ENCODE measurements at places on chromosomes 11 and 22.

DNA sequence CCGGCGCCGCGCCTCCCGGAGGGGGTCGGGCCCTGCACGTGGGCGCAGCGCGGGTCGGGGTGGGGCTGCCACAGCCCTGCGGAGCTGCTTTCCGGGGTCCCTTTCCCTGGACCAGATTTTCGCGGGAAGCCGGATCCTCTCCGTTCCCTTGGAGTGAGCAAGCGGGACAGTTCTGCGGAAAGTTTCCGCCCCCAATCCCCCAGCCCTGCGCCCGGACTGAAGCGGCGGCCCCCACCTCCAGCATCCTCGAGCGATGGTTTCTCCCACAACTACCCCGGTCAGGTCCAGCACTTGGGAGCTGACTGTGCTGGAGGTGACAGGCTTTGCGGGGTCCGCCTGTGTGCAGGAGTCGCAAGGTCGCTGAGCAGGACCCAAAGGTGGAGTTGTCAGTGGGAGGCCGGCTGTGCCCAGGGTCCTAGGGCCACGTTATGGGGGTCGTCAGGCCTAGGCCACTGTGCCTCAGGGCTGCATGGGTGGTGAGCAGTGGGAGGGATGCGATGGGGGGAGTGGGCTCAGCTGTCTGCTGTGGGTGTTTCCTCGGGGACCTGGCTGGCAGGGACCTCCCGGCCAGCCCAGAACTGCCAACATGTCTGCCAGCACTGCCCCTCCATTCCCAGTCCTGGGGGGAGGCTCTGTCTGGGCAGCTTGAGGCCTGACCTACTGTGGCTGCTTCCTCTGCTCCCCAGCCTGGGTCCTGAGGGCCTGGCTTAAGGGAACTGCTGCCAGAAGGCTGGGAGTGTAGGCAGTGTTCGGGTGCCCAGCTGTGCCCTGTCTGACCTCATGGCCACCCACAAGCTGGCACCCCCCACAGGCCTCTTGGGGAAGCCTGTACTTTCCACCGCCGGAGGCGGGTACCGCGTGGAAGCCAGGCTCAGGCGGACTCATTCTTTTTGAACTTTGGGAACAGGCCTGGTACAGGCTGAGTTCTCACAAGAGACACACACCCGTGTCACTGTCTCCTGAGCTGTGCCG lies 726 bp downstream of the ST3GAL4 start:
- DNase-seq, result no peak

DNA sequence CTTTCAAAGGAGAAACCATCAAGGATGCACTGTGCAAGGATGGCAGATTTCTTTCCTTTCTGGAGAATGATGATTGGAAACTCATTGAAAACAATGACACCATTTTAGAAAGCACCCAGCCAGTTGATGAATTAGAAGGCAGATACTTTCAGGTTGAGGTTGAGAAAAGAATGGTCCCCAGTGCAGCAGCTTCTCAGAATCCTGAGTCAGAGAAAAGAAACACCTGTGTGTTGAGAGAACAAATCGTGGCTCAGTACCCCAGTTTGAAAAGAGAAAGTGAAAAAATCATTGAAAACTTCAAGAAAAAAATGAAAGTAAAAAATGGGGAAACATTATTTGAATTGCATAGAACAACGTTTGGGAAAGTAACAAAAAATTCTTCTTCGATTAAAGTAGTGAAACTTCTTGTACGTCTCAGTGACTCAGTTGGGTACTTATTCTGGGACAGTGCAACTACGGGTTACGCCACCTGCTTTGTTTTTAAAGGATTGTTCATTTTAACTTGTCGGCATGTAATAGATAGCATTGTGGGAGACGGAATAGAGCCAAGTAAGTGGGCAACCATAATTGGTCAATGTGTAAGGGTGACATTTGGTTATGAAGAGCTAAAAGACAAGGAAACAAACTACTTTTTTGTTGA lies 9.8 kb downstream of the FAM111A start:
- no peak for DNase-seq

GRCh38 chr11:68970921-68971636 lies 9.7 kb downstream of the MRGPRD start:
- DNase-seq, result no peak

DNA sequence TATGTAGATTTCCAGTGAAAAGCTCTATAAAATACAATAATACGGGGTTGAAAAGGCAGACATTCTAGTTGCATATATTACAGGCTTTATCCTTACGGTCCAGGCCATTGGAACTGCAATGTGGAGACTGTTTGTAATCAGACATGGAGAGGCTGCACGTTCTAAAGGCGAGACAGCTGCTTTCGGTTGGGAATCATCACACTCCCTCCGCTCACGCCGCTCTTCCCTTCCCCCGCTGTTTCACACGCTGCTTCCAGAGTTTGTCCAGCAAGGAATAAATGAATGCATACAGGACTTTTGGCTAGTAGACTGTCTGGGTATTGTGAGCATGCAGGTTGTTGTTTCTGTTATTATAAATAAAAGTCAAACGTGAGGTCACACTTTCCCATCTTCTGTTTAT lies 13.5 kb upstream of the EFCAB6 start:
- DNase-seq, result no peak

DNA sequence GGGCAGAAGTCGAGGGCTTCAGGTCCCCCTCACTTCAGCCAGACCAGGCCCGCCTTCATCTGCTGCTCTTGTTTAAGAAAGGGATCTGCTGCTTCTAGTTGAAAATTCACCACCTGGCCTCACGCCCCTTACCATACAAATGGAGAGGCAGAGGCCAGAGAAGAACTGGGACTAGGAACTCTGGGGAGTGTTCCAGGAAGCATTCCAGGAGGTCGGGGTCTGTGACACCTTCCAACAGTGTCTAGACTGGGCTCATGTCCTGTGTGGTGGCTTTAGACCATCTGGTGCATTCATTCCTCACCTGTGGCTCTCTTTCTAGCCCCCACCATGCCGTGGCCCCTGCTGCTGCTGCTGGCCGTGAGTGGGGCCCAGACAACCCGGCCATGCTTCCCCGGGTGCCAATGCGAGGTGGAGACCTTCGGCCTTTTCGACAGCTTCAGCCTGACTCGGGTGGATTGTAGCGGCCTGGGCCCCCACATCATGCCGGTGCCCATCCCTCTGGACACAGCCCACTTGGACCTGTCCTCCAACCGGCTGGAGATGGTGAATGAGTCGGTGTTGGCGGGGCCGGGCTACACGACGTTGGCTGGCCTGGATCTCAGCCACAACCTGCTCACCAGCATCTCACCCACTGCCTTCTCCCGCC lies 12.3 kb downstream of the TSKU start:
- no peak for DNase-seq

DNA sequence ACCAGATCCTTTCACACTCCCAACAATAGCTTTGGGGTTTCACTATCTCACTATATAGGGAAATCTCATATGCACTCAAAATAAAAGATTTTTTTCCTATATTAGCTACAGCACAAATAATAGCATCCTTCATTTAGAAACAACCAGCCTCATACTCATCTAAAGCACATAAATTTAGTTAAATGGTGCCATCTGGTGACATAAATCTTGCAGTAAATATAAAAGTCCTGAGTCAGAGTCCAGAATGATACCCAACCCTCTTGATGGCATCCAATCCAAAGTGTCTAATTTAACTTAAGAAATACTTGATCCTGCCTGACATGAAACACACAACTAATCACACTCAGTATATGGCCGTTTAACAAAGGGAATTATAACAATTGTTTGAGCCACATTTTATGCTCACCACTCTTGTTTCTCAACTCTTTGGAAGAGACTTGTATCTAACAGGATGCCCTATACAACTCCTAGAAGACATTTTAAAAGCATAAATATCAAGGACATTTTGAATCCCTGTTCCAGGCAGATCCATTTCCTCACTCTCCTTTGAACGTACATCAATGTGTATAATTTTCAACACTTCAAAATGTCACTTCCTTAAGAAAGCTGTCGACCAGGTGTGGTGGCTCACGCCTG lies 36.2 kb downstream of the DLG2 start:
- DNase-seq, result no peak

DNA sequence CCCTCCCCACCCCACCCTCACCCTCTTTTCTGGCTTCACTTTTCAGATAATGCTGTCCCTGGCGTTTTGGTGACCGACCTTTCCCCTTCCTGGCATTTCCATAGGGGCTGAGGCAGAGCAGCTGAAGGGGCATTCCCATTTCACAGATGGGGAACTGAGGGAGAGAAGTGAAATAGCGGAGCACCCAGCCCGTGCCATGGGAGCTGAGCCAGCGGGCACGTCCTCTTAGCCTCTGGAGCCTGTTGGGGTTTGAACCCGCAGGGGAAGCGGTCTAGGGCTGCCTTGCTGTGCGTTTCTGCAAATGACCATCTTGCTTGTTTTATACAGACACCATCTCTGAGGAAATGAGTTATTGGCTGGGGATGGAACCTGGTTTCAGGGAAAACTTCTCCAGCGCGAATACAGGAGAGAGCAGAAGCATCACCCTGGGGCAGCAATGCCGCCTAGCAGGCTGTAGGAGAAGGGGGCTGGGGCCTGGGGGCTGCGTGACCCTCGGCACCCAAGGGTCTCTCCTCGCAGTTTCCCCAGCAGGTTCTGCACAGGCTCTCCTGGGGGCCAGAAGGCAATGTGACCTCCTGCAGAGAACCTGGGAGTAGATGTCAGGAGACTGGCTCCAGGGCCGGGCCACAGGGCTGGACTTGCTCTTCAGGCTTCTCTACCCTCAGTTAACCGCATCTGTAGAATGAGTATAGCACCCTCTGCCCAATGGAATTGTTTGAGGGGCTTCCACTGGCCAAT lies 1.5 kb downstream of the PTPRJ start:
- no peak for DNase-seq

GRCh38 chr11:2582946-2583604 lies 116.7 kb downstream of the KCNQ1OT1 start:
- no peak for DNase-seq

DNA sequence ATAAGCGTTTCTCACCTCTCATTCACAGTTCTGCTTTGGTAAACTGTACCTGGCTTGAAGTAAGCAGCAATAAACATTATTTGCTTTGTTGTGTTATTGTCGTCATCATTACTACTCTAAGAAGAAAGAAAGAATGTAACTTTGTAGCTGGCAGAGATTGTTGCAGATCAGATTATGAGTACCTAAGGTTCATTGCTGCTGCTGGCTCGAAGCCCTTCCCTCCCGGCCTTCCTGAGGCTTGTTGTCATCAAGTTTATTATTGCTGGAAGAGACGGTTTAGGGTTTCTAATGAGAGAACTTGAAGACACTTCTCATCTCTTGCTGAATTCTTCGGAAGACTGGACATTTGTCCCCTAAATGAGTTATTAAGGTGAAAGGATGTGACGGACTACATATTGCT lies 101.3 kb downstream of the GRAMD1B start:
- no peak for DNase-seq

- DNase-seq, result no peak
These were observed 5.3 kb upstream of the NAA40 start for GRCh38 chr11:63933459-63933858.

GRCh38 chr11:65362320-65362931 lies 7.9 kb downstream of the TIGD3 start:
- no peak for DNase-seq

GRCh38 chr11:78251083-78251775 lies 62.5 kb downstream of the USP35 start:
- no peak for DNase-seq

- no peak for DNase-seq
These were observed at the start of gene NTM for GRCh38 chr11:131370090-131370751. Gene NTM (plus strand): TSS chr11:131370615.

GRCh38 chr11:2540992-2541680 lies 96.3 kb downstream of the KCNQ1 start:
- no peak for DNase-seq

DNA sequence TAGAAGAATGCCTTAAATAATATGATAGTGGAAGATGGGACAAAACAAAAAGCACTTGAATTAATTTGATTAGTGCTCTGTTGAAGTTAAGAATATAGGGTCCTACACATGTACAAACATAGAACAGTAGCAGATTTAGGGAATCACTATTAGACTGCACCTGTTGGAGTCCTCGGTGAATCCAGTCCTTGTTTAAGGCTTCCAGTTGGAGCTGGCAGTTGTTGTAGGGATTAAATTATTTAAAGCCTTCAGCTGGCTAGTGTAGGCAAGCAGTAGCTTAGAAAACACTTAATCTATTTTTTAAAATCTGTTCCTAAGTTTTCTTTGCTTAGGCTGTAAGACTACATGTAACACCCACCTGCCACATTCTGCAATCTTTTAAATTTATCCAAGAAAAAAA lies 24.5 kb upstream of the CSTF3 start:
- no peak for DNase-seq

GRCh38 chr11:114026355-114026754 lies 33.2 kb upstream of the ZBTB16 start:
- DNase-seq, result no peak

- DNase-seq, result no peak
These were observed 34.1 kb downstream of the LINC01488 start for GRCh38 chr11:69515271-69516245.

GRCh38 chr11:131822506-131822905 lies 452.1 kb downstream of the NTM start:
- DNase-seq, result no peak

GRCh38 chr11:876545-876944 lies 33.9 kb downstream of the TSPAN4 start:
- DNase-seq, result no peak

DNA sequence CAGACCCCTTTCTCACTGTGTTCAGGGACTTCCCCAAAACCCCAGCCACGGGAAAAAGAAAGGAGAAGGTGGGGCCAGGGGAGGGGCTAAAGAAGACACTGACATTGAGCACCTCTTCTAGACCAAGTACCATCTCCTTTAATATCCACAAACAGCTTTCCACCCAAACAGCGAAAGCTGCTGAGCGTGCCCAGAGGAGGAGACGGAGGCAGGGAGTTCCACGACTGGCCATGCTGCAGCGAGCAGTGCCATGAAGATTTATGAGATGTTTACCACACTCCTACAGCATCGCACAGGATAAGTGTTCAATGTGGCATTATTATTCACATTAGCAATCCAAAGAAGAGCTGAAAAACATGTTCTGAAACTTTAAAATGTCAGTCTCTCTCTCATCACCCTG lies 127.4 kb downstream of the LARGE1 start:
- DNase-seq, result no peak

DNA sequence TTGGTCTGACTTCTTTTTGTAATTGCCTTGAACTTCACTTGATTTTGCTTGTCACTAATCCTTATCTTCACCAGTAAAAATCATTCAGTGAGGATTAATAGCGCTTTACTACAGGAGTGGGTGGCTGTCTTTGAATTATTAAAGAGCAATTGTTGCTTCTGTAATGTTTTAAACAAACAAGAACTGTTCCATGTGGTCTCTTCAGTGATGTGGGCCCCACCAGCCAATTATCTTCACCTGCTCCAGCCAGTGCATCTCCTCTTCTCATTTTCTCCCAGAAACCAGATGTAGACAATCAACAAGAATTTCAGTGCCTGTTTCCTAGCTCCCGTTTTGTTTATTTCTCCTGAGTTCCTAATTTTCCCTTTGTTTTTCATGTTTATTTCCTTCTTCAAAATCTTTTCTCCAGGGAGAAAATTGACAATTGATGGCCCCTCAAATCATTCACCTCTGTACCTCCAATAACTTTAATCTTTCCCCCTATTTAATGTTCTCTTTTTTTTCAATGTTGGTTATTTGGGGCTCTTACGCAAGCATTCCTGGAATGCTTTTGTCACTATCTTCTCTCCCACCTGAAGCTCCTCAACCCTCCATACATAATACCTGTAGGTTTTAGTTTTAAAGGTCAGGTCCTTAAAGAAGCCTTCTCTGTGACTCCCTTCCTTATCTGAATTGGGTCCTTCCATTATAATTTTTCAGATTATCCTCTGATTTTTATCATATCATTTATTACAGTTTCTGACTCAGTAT lies 115.1 kb downstream of the ARFGAP2 start:
- no peak for DNase-seq

Data from Calu3 (cell line).